ENCODE measurements at places on chromosomes 16 and 17.

DNA sequence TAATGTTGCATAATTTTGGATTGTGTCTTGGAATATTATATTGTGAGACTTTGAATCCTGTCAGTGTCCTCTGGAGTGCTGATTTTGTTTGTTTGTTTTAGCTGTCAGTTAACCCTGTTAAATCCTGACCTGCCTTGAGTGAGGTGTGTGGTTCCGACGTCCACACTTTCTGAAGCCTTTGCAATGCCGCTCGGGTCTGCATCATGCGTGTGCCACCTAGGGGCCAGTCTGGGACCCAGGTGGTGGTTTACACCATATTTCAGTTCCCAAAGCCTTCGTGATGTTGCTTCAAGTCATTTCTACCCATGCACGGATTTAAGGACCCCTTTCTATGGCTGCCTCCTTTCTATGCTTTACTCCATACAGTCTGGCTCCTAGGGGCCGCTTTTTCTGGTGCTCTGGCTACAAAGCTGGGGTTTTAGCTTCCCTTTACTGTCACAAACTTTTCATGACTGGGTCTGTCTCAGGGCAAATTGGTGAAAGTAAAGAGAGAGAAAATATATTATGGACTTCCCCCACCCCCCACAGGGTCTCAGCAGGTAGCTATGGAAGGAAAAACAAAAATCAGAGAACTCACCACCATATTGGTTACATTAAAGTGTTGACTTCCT is 11.4 kb upstream of the OR4D1 start:
- peak; percentile 40 for DNase-seq

DNA sequence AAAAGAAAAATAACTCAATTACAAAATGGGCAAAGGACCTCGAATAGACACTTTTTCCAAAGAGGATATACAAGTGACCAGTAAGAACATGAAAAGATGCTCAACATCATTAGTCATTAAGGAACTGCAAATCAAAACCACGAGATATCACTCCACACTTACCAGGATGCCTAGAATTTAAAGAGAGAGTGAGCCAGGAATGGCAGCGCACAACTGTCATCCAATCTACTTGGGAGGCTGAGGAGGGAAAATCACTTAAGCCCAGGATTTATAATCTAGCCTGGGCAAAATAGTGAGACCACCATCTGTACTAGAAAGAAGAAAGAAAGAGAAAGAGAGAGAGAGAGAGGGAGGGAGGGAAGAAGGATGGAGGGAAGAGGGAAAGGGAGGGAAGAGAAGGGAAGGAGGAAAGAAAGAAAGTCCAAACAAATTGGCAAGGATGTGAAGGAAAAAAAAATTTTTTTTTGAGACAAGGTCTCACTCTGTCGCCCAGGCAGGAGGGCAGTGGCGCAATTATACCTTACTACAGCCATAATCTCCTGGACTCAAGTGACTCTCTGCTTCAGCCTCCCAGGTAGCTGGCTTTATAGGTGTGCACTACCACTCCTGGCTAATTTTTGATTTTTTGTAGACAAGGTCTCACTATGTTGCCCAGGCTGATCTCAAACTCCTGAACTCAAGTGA is 22.6 kb downstream of the TBX2 start:
- no peak for DNase-seq

DNA sequence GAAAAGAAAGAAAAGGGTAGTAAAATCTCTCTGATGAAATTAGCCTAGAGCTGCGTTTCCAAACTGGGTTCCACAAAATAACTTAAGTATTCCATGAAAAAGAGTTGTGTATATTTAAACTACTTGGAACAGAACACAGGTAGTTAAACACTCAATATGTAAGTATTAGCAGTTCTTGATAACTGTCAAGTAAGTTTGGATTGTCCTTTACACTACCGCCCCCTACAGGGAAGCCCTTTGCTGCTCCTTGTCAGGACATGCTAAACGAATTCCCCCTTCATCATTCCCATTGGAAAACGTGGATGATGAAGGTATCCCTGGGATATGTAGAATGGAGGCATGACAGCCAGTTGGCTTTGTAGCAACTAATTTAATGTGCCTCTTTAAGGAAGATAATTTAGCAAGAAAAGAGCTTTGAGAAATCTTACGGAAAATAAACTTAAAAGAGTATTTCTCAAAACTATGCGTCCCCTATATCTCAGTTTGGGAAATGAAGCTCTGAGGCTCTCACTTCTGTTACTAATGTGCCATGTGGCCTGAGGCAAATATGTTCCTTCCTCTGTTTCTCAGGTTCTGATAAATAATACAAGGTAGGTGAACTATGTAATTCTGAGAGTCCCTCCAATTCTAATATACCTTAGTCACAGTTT is 18.8 kb downstream of the NCBP3 start:
- peak; percentile 42 for DNase-seq

DNA sequence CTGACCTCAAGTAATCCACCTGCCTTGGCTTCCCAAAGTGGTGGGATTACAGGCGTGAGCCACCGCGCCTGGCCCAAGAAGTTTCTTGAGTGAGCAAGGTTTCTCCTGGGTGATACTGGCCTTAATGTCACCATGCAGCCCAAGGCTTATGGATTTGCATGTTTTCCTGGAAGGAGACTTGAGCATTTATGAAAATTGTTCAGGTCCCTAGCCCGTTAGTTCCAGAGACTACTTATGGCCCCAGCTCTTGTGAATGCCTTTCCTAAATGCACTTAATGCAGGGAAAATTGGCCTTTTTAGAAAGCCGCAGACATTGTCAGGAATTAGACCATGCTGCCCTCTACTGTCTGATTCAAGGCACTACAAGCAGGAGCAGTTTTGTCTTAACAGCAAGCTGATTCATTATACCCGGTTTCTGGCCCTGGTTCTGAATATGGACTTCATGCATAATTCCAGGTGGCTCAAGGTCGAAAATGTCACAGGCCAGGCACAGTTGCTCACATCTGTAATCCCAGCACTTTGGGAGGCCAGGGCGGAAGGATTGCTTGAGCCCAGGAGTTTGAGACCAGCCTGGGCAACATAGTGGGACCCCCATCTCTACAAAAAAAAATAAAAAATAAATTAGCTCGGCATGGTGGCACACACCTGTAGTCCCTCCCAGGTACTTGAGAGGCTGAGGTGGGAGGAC is 91.3 kb downstream of the SNX29 start:
- DNase-seq, result peak; percentile 72

DNA sequence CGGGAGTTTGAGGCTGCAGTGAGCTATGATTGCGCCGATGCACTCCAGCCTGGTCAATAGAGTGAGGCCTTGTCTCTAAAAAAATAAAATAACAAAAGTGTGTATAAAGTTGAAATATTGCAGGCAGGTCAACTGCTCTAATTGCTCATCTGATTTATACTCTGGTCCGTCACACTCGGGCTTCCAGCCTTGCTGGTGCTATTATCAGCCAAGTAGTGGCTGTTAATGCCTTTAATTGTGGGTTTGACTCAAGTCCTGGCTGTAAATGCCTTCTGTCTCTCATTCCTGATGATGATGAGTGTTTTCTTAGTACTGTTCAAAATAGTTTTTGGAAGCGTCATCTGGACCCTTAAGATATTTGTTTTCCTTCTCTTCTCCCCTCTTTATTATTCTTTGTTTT is 18.4 kb downstream of the SYT17 start:
- DNase-seq, result no peak

- no peak for DNase-seq
Observed at GRCh38 chr17:2694381-2695242, 17.0 kb downstream of the CLUH start.
